ENCODE measurements at places on chromosomes 4 and X. TPM values are rescaled to one million over a fixed set of nuclear protein-coding genes. Genes with fewer than 3 reads are reported as not detected.

COL4A6 gene
- 0.79 TPM for total RNA-seq

ASB9 gene
- 2.3 TPM for total RNA-seq

ALG13 gene
- total RNA-seq, result 30.3 TPM

KLB gene
- total RNA-seq, result not detected

BMX gene
- total RNA-seq, result 0.14 TPM

GRCh38 chrX:1341545-1342184 is 5.1 kb downstream of the IL3RA start:
- no peak overlapping the region for H3K27ac ChIP-seq
- no peak overlapping the region for H3K4me3 ChIP-seq
- H3K4me1 ChIP-seq, result no peaks in the 10 kb centered on the region
- H3K27me3 ChIP-seq, result no peaks in the 10 kb centered on the region
- no peak for DNase-seq

- no peaks in the 10 kb centered on the region for H3K4me1 ChIP-seq
- DNase-seq, result no peak
- no peak overlapping the region for H3K27ac ChIP-seq
- no peaks in the 10 kb centered on the region for H3K27me3 ChIP-seq
Measured at GRCh38 chr4:32778025-32778424, 2057.9 kb downstream of the PCDH7 start.

GRCh38 chr4:148006001-148006400 is 274.1 kb downstream of the ARHGAP10 start:
- H3K4me3 ChIP-seq, result no peak overlapping the region
- H3K27ac ChIP-seq, result no peak overlapping the region
- H3K4me1 ChIP-seq, result peaks cover 15% of the 10 kb centered on the region
- DNase-seq, result no peak

DNA sequence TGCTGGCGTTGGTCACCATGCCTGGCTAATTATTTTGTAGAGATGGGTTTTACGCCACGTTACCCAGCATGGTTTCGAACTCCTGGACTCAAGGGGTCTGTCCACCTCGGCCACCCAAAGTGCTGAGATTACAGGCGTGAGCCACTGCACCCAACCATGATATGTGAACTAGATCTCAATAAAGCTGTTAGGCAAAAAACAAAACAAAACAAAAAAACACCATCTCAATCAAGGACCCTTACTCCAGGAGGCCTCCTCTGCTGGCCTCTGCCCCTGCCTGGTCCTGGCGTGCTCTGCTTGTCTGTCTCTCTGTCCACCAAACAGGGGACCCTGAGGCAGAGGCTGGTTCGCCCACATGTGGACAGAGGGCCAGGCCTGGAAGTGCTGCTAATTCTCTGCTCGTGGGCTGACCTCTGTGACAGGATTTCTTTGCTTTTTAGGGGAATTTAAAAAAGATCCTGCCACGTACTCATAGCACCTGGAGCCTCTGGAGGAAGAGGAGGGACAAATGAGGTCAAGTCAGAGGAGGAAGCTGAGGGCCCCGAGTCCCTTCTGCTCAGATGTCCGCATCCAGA is 32.7 kb upstream of the WFS1 start:
- H3K4me3 ChIP-seq, result no peak overlapping the region
- no peaks in the 10 kb centered on the region for H3K4me1 ChIP-seq
- H3K36me3 ChIP-seq, result no peaks in the 10 kb centered on the region
- DNase-seq, result no peak
- H3K27ac ChIP-seq, result no peak overlapping the region
- H3K27me3 ChIP-seq, result no peaks in the 10 kb centered on the region

- H3K4me3 ChIP-seq, result no peak overlapping the region
- H3K4me1 ChIP-seq, result no peaks in the 10 kb centered on the region
- no peaks in the 10 kb centered on the region for H3K36me3 ChIP-seq
- H3K27me3 ChIP-seq, result no peaks in the 10 kb centered on the region
Measured at GRCh38 chrX:19065535-19065934, 56.7 kb downstream of the ADGRG2 start.

DNA sequence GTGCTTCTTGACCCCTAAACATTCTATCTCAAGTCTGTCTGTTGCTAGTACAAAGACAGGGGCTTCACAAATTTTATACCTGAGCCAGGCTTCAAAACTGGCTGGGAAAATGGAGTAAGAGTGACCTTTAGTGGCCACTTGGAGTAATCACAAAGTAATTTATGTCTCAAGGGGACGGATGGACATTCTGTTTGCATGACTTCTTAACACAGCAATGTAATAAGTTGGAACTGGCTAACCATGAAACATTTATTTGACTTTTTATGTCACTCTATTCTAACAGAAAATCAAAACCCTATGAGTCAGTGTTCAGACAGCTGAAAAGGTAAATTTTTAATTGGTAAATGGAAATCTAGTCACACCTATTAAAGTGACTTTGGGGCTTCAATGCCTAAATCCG is 600.6 kb downstream of the ANKRD50 start:
- H3K27ac ChIP-seq, result peak overlapping the region; percentile 55
- peak; percentile 29 for DNase-seq
- no peaks in the 10 kb centered on the region for H3K36me3 ChIP-seq
- no peak overlapping the region for H3K4me3 ChIP-seq

- no peak for DNase-seq
- no peak overlapping the region for H3K27ac ChIP-seq
- no peak overlapping the region for H3K4me3 ChIP-seq
Measured at GRCh38 chr4:147481577-147482109, 746 bp downstream of the EDNRA start.

DNA sequence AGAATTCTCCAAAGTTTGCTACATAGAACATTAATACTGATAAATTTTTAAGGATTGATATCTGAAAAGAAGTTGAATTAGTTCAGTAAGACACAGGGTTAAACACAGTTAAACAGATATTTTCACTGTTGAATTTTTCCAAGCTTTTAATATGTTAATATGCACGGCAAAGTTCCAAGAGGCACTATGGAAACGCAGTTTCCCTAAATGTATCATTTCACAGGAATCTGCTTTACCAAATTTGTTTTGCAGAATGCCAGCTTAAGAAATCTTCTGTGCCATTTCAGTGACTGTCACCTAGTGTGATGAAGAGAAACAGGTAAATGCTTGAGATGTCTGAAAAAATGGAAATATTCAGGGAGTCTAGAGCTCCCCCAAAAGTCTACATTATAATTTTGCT is 395.9 kb upstream of the GRIA3 start:
- H3K27ac ChIP-seq, result no peak overlapping the region
- no peak for DNase-seq
- no peaks in the 10 kb centered on the region for H3K36me3 ChIP-seq
- H3K4me1 ChIP-seq, result no peaks in the 10 kb centered on the region
- no peak overlapping the region for H3K4me3 ChIP-seq

- peaks cover 49% of the 10 kb centered on the region for H3K36me3 ChIP-seq
- H3K27me3 ChIP-seq, result no peaks in the 10 kb centered on the region
- no peak for DNase-seq
- H3K4me1 ChIP-seq, result peaks cover 9% of the 10 kb centered on the region
- H3K27ac ChIP-seq, result no peak overlapping the region
- H3K4me3 ChIP-seq, result no peak overlapping the region
Measured at GRCh38 chr4:16171831-16172230, 54.4 kb downstream of the TAPT1 start.

DNA sequence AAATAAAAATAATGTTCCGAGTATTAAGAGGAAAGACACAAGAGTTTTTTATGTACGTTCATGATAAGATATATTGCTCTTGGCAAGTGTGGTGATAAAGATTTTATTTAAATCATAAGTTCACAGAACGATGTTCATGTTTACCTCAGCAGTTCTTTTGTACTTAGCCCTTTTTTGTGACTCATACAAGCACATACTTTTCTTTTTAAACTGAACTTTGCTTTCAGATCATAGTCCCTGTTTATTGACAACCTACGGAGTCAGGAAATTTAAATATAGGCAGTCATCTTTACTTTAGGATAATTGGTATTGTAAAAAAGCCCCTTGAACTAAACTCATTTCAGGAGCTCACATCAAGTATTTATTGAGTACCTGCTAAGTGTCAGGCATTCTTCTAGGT is 1.3 kb upstream of the CTSO start:
- no peaks in the 10 kb centered on the region for H3K36me3 ChIP-seq
- H3K4me3 ChIP-seq, result no peak overlapping the region
- DNase-seq, result no peak
- no peaks in the 10 kb centered on the region for H3K4me1 ChIP-seq

- H3K27ac ChIP-seq, result no peak overlapping the region
- no peak overlapping the region for H3K4me3 ChIP-seq
- peaks cover 33% of the 10 kb centered on the region for H3K4me1 ChIP-seq
Measured at GRCh38 chrX:12951595-12951975, 23.3 kb upstream of the TMSB4X start.

DNA sequence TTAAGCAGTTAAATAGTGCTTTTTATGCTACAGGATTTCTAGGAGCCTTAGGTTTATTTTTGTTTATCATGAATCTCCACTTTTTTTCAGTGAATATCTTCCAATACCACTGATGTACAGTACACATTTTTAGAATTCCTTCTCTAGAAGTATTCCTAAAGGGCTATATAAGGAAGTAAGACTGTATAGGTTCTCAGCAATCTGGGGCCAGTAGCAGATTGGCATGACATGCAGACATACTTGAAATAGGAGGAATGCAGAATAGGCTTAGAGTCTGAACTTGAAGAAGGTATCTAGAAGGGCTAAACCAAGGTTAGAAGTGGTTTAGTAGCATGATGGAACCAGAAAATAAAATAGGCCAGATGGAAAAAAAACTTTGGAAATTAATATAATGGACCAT is 29.8 kb downstream of the HEPH start:
- no peaks in the 10 kb centered on the region for H3K36me3 ChIP-seq
- no peak for DNase-seq
- H3K4me1 ChIP-seq, result no peaks in the 10 kb centered on the region
- no peaks in the 10 kb centered on the region for H3K27me3 ChIP-seq
- no peak overlapping the region for H3K27ac ChIP-seq

DNA sequence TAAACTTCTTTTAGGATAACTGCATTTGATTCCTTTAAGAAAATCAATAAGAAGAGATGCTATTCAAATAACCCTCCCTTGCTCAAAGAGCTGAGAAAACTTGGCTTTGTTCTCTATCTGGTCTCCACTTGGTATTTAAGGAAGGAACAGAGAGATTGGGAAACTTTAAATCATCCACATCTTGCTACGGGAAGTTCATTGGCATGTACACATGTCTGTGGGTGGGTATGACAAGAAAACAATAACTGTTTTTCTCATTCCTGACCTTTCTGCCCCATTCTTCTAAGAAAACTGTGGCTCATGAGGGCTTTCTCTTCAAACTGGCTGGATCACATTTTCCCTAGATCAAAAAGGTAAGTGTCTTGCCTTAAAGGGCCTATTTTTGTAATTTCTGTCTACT is 6.0 kb downstream of the SEL1L3 start:
- no peak overlapping the region for H3K4me3 ChIP-seq
- H3K36me3 ChIP-seq, result no peaks in the 10 kb centered on the region
- H3K27ac ChIP-seq, result peak overlapping the region; percentile 7
- DNase-seq, result no peak
- H3K4me1 ChIP-seq, result no peaks in the 10 kb centered on the region
- no peaks in the 10 kb centered on the region for H3K27me3 ChIP-seq

- no peaks in the 10 kb centered on the region for H3K36me3 ChIP-seq
- no peak for DNase-seq
- peaks cover 35% of the 10 kb centered on the region for H3K4me1 ChIP-seq
- H3K27ac ChIP-seq, result peak overlapping the region; percentile 63
Measured at GRCh38 chr4:2806390-2807355, 13.8 kb downstream of the SH3BP2 start.

GRCh38 chr4:89619206-89619962 is 217.6 kb downstream of the SNCA start:
- H3K36me3 ChIP-seq, result no peaks in the 10 kb centered on the region
- H3K4me1 ChIP-seq, result no peaks in the 10 kb centered on the region
- no peak for DNase-seq
- H3K27me3 ChIP-seq, result no peaks in the 10 kb centered on the region
- H3K27ac ChIP-seq, result no peak overlapping the region

DNA sequence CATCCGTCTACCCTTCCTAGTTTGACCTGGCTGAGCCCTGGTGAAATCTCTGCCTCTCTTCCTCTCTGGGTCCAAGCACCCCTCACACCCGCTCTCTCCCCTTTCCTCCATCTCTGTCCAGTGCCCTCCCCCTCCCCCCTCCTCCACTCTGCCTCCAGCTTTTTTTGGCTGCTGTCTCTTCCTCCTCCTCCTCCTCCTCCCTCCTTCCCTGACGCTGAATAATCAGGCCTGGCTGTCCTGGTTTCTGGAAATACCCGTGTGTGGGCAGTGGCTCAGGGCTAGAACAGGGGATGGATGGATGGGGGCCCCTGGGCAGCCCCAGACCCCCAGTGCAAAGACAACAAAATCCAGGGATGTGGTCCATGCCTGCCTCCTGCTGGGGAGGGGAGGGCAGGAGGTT is 4.7 kb upstream of the SYP start:
- H3K27ac ChIP-seq, result no peak overlapping the region
- H3K36me3 ChIP-seq, result no peaks in the 10 kb centered on the region
- H3K4me3 ChIP-seq, result no peak overlapping the region
- H3K27me3 ChIP-seq, result peaks cover 6% of the 10 kb centered on the region
- H3K4me1 ChIP-seq, result no peaks in the 10 kb centered on the region

DNA sequence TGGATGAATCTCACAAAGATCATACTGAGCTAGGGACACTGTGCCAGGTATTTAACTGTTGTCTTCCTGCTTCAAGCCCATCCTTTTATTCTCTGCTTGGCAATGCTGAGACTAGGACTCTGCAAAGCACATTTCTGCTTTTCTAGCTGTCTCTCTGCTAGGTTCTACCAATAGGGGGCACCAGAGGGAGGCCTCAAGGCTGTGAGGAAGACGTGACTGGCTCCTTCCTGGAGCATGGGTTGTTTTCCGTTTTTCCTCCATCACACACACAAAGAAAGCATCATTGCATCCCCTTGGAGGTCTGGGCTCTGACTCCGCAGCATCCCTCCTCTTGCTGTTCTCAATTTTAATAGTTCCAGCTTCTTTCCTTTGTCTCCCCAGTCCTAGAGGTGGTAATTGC is 10.9 kb upstream of the DCTD start:
- H3K27ac ChIP-seq, result no peak overlapping the region
- no peak for DNase-seq
- no peaks in the 10 kb centered on the region for H3K4me1 ChIP-seq
- no peak overlapping the region for H3K4me3 ChIP-seq
- H3K36me3 ChIP-seq, result no peaks in the 10 kb centered on the region

Measured in adrenal gland (tissue), 19 donors.